ENCODE measurements at places on chromosomes 2 and 18.

DNA sequence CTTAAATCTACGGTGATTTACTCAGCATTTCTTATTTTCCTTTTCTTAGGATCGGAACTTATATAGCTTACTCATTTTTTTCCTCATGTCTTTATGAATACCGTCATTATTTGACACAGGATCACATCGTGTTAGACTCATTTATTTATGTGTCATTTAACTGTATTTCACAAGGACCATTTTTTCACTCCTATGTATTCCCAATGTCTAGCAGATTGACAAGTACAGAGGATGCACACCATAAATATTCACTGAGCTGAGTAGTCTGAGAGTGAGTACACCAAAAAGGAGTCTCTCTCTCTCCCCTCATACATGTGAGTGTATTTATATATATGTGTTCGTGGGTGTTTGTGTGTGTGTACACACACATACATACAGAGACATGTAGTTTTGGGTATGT is 573.5 kb downstream of the RNF144A start:
- no peak for DNase-seq

DNA sequence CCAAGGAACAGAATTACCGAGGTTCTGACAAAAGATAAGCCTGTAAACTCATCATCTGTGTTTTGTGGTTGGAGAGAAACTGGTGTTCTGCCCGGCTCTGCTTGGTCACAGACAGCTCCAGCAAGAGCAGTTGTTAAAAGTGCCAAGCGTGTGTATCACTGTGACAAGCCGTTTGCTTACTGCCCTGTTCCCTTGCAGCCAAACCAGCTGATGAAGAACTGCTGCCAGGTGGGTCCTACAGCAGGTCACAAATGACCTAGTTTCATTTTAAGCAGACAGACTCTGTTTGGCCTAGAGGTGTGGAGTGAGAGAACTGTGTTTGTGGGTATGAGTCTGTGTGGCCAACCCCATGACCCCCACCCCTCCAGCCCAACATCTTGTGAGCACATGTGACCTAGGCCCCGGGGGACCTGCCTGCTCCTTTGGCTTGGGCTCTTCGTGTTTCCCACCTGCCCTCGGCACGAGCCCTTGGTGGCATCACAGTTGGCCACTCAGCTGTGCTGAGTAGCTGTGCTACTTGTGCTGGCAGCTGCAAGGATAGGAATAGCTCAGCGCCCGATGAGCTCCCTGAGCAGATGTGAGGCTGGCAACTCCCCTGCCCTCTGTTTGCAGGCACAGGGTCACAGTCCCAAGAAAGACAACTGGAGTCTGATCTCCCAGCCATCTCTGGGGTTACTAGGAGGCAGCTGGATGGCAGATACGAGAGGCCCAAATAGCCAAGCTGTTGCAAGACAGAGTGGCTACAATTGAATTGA is 9.7 kb downstream of the OXER1 start:
- no peak for DNase-seq

DNA sequence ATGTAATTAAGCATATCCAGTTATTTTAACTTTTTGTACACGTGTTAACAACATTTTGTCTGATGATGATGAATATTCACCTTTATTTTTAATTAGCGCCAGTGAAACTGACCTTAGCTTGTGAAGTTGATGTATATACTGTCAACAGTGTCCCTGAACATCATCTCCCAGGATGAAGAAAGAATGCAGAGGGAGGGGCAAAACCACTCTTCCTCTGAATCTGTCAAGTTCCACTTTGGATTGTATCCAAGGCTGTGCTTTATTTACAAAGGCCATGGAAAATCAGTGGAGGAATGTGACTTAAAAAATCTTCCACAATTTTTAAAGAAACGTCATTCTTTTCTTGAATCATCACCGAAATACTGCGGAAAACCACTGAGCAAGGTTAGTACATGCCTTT is 4.5 kb upstream of the RMDN2 start:
- DNase-seq: no peak

- no peak for DNase-seq
These were observed 48.5 kb downstream of the ZNF516 start for GRCh38 chr18:76446321-76447257.

GRCh38 chr2:68832233-68832869 is 38.8 kb downstream of the BMP10 start:
- peak; percentile 94 for DNase-seq

GRCh38 chr2:241136191-241136590 is 13.1 kb downstream of the PASK start:
- DNase-seq: no peak

DNA sequence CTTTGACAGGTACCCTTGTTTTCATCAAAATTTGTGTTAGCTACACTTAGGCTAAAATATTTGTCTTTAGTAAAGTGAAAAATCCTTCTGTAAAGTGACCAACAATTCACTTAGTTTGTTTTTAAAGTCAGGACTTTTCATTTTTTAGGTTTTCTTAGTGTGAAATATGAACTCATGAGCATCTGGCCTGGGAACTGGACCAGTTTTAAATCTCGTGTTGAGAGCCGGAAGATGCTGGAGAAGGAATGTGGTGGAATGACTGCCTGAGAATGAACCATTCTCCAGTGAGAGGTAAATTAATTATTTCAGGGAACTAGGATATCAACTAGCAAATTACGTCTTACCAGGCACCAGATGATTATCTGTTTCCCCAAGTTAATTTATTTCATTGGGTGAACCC is 305.7 kb downstream of the AGPS start:
- DNase-seq: no peak

- no peak for DNase-seq
These were observed 248.9 kb downstream of the OSR1 start for GRCh38 chr2:19109518-19109917.

- no peak for DNase-seq
These were observed 58.9 kb upstream of the ARL4C start for GRCh38 chr2:234555616-234556249.

- DNase-seq: no peak
These were observed 61.6 kb upstream of the TGFA start for GRCh38 chr2:70615222-70615621.

GRCh38 chr2:85248773-85249509 is 78.8 kb downstream of the TGOLN2 start:
- no peak for DNase-seq

DNA sequence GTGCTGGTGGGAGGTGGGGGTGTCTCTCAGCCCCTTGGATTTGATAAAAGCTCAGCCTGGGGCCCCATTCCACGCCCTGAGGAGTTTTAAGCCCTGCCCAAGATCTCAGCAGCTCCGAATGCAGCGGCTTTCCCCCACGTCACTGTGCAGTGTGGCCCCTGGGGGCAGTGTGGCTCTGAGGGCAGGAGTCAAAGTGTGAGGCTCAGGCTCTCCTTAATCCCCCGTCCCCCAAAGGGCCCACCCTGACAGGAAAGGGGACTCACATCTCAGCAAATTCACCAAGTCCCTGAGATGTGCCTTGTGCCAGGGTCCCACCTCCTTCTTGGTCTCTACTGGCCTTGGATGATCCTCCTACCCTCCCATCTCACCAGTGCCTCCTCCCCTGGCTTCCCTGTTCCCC is 25.2 kb downstream of the NPPC start:
- DNase-seq: no peak

DNA sequence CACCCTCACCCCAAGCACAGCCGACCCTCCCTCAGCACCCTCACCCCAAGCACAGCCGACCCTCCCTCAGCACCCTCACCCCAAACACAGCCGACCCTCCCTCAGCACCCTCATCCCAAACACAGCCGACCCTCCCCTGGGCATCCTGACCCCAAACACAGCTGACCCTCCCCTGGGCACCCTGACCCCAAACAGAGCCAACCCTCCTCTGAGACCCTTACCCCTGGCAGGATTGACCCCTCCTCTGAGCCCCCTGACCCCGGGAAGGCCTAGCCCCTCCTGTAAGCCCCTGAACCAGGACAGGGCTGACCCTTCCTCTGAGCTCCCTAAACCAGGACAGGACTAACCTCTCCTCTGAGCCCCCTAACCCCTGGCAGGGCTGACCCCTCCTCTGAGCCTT is 84.4 kb upstream of the RAB6C start:
- DNase-seq: no peak

GRCh38 chr2:74819702-74820101 is 14.2 kb upstream of the HK2 start:
- no peak for DNase-seq

- no peak for DNase-seq
These were observed 61.7 kb upstream of the NCK2 start for GRCh38 chr2:105683011-105683492.

- no peak for DNase-seq
These were observed 10.7 kb upstream of the CWC22 start for GRCh38 chr2:180017784-180018183.

DNA sequence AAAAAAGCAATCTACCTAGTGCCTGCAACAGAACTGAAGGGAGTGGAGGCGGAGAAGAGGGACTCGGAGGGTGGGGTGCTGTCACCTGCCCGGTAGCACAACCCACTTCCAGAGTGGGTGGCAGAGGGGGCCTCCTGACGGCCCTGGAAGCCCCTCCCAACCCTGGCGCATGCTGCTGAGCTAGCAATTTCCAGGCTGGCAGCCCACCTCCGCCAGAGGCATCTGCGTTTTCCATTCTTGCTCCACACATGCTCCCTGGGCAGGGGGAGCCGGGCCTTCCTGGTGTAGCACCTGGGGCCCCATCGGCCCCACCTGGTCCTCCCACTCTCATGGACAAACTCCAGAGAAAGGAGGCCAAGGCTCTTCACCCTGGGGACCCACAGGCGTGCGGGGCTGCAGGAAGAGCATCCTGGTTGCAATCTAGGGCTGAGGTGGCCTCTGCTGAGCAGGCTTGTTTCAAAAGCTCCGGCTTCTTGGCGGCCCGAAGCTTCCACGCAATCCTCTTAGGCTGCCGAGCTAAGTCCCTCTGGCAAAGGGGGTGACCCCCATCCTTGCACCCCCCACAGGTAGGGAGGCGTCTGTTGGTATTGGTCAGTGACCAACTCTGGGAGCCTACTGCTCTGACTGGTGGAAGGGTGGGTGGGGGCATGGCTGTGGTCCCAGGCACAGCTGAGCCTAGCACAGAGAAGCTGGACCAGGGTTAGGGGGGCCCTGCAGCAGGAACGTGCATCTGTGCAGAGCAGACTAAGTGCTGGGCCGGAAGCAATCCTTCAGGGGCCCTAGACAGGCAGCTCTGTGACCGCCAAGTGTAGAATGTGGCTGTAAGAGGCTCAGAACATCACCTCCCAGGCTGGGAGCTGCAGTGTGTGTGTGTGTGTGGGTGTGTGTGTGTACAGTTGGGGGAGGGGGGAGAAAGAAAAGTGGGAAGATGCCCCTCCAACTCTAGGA is 2.6 kb downstream of the HS6ST1 start:
- no peak for DNase-seq

Data from glomerular endothelial cell (primary cell).